GM04504 (cell line): ENCODE measurements at places on chromosomes 3 and 15.

- DNase-seq = no peak
Measured at GRCh38 chr3:127479449-127479848, 111.1 kb downstream of the TPRA1 start.

GRCh38 chr3:115713284-115713683 lies 90.0 kb downstream of the GAP43 start:
- no peak for DNase-seq

DNA sequence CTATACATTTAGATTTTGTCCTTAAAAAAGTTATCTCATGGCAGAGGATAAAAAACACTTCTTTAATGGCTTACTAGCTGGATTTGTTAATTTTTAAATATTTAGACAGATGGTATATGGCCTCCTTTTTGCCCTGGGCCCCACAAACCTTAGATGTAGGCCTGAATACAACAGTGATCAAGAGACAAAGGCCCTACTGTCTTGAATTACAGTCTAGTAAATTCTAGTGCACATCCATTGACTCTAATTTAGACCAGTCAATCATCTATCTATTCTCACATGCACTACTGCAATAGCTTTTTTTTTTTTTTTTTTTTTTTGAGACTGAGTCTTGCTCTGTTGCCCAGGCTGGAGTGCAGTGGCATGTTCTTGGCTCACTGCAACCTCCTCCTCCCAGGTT lies 452.8 kb downstream of the FHIT start:
- no peak for DNase-seq

DNA sequence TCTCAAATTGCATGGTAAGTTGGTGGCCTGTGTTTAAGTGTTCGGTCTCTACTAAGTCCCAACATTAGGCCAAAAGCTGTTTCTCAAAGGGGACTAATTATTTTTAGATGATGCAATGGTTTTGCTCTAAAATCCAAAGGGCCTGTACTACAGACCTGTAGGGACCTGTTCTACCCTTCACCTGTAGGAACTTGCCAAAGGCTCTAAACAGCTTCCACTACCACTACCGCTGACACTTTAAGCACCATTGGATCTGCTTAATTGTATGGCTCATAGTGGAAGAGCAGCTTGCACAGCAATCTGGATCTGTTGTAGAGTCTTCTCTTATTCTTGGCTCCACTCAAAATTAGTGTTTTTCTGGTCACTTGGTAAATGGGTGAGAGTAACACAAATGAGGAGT lies 346.8 kb downstream of the EPHA6 start:
- DNase-seq = no peak

DNA sequence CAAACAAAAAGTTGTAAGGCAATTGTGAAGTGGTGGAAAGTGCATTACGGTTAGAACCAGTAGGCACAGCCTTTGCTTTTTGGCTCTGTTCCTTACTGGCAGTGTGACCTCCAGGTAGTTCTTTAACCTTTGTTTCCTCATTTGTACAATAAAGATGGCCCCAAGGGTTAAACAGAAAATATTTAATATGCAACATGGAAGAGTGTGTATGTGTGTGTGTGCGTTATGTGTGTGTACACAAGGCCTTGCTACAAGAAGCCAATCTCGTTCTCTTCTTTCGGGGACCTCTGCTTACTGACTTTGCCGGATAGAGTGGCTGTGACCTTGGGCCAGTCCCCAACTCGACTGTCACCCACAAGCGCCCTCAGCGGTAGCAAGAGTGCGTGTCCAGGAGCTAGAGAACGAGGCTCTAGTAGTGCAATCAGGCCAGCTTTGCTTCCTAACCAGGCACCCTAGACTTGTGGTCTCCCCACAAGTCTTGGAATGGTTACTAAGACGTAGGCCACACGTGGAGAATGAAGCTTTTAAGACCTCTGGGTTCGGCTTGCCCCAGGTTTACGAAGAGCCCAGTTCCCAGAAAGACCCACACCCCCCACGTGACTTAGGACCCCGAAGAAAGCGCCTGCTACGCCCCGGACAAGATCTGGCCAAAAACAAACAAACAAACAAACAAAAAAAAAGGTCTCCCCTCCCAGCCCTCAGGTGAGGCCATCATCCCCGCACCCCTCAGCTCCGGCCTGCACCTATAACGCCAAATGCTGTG lies 593 bp downstream of the CIAO2A start:
- no peak for DNase-seq

DNA sequence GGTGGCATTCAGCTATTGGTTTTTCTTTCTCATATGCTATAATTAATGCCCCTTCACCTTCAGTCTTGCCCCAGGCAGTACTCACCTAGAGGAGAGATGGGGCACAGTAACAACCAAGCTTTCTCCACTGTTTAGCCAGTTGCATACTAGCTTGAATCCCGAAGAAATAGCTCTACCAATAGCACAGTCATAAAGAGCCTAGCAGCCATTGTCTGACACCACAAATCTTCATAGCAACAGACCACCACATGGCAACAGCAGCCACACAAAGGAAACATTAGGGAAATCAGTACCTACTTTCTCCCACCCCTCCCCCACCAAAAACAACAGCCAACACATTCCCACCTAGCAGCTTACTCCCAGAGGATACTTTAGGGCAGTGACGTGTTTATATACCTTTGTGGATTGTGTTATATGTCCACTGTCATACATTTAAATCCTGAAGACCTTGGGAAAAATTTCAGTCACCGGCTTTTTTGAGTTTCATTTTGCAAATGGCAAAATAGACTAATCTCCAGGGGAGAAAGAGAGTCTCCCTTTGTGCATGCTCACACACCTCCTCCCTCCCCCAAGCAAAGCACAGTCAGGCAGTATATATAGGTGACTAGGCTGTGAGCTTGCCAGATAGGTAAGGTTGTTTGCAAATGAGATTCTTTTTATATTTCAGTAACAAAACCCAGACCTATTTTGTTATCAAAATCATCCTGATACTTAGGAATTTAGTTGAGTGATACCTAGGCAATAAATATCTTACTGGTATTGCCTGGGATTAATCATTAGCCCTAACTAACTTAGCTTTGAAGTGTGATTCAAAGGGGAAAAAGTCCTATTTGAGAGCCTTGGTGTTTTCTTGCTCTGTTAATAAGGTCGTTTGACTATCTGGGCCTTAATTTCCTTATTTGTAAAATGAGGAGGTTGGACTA lies 140.6 kb downstream of the RBPMS2 start:
- DNase-seq = no peak

GRCh38 chr15:40803076-40803475 lies 3.8 kb upstream of the ZFYVE19 start:
- DNase-seq = no peak
